ENCODE measurements at places on chromosomes 12 and 14.

GRCh38 chr12:59383079-59383822, 212.6 kb upstream of the SLC16A7 start:
- no peak for DNase-seq

DNA sequence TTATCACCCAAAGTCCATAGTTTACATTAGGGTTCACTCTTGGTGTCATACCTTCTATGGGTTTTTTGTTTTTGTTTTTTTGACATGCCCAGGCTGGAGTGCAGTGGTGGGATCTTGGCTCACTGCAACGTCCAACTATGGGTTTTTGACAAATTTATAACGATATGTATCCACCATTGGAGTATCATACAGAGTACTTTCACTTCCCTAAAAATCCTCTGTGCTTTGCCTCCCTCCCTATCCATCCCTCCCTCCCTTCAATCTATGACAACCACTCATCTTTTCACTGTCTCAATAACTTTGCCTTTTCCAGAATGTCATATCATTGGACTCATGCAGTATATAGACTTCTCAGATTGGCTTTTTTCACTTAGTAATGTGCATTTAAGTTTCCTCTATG, 139.0 kb upstream of the CCDC198 start:
- DNase-seq: no peak

DNA sequence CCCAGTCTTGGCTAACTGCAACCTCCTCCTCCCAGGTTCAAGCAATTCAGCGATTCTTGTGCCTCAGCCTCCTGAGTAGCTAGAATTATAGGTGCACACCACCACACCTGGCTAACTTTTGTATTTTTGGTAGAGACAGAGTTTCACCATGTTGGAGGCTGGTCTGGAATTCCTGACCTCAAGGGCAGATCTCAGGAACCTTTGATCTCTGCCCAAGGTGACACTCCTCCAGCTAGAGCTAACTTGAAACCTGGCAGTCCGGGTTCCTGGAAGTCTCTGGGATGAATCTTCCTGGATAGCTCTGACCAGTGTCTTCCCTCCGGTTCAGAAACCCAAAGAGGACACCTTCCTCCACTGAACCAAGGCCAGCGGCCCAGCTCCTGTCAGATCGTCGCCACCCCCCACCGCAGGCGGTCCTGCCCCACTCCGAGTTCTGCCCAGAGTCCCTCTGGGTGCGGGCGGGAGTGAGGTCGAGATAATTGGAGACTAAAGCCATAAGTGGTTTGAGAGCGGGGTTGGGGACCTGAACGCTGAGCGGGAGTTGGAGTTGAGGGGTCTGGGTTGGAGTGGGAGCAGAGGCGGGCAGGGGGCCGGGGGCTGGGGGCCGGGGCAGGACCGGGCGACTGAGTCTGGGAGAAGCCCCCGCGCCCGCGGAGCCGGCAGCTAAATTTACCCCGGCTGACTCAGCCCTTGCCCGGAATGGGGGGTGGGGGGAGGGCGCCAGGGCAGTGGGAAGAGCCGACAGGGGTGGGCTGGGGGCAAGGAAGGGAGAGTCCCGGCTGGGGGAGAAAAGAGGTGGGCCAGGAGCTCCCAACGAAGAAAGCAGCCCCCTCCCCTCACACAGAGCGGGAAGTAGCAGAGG, 4.7 kb downstream of the DDN start:
- DNase-seq: no peak

GRCh38 chr12:75581515-75581914, 70.1 kb upstream of the KRR1 start:
- no peak for DNase-seq

GRCh38 chr12:56838621-56839488, 75.7 kb downstream of the HSD17B6 start:
- no peak for DNase-seq

DNA sequence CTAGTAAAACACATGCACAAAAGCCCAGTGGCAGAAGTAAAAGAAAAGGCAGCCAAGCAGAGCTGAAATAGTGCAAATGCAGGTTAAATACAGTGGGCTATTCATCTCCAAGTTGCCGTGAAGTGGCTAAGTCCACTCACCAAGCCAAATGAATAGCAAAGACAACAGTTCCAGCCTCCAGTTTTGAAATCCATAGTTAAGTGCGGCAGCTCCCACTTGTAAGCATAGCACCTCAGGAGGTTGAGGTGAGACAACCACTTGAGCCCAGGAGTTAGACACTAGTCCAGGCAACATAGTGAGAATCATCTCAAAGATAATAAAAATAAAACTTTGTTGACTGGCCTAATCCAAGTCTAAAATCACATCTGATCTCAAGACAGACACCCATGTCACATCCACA, 9.8 kb upstream of the PHLDA1 start:
- no peak for DNase-seq

All from activated T-helper 1 cell treated with Interleukin-2 at 50 U/mL for 16 hours (primary cell).